ENCODE measurements at places on chromosomes 12 and 14. TPM values are rescaled to one million over a fixed set of nuclear protein-coding genes. Genes with fewer than 3 reads are reported as not detected.

Gene WNT1
- not detected for total RNA-seq

Gene SYNDIG1L
- not detected for total RNA-seq

Gene COCH
- total RNA-seq, result 1.3 TPM

Gene NGB
- not detected for total RNA-seq
